ENCODE measurements at places on chromosomes 5 and 9.
A peak's percentile ranks its signal among the peaks of the same experiment; 100 is the strongest.

- DNase-seq: peak; percentile 64
Measured at GRCh38 chr9:16925426-16925825, 55.0 kb upstream of the BNC2 start.

DNA sequence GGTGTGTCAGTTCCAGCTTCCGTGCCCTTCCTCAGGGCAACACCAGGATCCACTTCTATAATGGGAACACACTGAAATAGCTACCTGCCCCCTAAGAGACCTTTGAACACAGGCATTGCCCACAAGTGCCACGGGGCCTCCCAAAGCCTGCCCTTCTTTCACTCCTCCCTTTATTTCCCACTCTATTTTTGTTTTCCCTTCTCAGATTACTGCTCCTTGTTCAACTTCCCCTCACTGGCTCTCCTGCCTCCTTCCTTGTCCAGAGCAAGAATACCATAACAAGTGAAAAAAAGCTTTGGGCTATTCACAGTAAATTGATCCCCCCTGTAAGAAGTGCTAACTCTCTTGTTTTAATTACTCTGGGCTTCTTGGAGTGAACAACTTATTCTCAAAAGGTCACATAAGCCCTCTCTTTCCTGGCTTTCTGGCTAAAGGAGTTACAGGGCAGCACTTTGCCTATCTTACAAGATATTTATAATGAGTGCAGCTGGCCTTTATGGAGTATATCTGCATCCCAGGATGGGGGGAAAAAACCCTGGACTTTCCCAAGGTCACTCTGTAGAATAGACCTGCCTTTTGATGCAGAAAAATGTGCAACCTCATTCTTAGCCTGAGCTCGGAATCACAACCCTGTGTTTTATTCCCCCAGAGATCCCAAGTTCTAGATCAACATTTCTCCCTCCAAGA lies 11.3 kb downstream of the CTXN3 start:
- DNase-seq: no peak

GRCh38 chr5:131148835-131149234 lies 16.2 kb downstream of the HINT1 start:
- no peak for DNase-seq

- no peak for DNase-seq
Measured at GRCh38 chr5:39678534-39678933, 253.8 kb upstream of the DAB2 start.

DNA sequence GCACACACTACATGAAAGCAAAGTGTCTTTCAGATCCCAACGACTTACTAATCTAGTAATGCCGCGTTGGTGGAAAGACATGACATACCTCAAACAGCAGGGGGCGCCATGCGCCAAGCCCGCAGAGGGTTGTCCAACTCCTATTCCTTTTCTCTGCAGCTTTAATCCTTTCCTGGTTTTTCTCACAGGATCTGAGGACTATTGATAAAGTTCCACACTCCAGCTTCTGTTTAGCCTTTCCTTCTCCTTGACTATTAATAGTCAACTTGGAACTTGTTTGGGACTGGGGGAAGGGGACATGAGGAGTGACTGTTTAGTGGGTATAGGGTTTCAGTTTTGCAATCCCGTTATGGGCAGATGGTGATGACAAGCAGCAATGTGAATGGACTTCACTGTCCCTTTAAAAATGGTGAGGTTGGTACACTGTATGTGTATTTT lies 62.9 kb downstream of the OTULIN start:
- DNase-seq: peak; percentile 75

- peak; percentile 76 for DNase-seq
Measured at GRCh38 chr9:121992571-121993212, 100.4 kb downstream of the TTLL11 start.

- no peak for DNase-seq
Measured at GRCh38 chr5:126341906-126342630, 81.1 kb upstream of the GRAMD2B start.

DNA sequence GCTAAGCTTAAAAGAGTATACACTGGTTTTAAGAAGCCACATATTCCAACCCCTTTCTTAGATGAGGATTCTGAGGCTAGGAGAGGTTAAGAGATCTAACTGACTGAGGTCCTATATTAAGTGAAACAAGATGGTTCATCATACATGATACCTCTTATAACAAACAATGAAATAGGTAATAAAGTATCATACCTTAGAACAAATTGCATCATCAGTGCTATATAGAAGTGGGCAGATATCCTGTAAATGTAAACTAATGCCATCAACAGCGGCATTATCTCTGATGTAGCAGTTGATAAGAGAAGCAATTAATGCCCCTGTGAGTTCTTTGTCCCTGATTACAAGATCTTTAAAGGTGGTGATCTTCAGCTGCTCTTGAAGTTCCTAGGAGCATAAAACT lies 60.5 kb downstream of the NUP155 start:
- DNase-seq: no peak

GRCh38 chr9:21524099-21524830 lies 42.2 kb upstream of the IFNE start:
- DNase-seq: no peak

All from AG10803 (cell line).